ENCODE measurements at places on chromosomes 16 and 17.

DNA sequence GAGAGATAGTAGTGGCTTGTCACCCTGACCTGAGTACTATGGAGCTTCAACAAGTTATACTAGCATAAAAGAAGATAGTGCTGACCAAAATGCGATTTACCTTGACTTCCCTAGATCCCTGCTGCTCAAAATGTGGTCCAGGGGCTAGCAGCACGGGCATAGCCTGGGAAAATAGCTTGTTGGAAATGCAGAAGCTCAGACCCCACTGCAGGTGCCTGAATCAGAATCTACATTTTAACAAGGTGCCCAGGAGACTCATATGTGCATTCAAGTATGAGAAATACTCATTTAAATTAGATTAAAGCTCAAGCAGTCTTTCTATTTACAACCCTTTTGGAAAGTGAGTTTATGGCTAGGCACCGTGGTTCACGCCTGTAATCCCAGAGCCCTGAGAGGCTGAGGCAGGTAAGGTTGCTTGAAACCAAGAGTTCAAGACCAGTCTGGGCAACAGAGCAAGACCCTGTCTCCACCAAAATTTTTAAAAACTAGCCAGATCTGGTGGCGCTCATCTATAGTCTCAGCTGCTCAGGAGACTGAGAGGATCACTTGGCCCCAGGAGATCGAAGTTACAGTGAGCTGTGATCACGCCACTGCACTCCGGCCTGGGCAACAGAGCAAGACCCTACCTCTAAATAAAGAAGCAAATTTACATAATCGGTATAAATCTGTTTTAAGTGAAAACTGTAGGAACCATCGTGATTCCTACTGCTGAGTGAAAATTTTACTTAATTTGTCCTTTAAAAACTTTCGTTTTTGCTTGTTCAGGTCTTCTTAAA, 7.3 kb downstream of the APOH start:
- DNase-seq, result no peak

GRCh38 chr17:66429680-66430079, 127.3 kb downstream of the PRKCA start:
- DNase-seq, result no peak

DNA sequence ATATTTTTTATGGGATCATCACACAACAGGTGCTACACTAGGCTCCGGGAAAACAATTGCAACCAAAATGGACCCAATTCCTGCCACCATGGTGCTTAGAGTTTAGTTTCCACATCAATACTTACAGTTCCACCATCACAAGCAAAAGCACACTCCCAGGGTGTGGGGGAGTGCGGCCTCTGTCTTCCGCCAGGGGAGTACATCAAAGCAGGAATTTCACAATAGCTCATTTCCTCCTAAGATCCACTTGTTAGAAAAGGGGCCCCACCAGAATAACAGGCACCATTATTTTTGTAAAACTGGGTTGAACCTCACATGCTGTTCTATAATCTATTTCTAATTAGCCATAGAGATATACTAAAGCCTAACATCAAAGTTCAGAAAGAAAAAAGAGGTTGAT, 44.3 kb upstream of the PSMD7 start:
- no peak for DNase-seq

- peak; percentile 80 for DNase-seq
Measured at GRCh38 chr17:62653002-62653825, 25.7 kb downstream of the MRC2 start.

DNA sequence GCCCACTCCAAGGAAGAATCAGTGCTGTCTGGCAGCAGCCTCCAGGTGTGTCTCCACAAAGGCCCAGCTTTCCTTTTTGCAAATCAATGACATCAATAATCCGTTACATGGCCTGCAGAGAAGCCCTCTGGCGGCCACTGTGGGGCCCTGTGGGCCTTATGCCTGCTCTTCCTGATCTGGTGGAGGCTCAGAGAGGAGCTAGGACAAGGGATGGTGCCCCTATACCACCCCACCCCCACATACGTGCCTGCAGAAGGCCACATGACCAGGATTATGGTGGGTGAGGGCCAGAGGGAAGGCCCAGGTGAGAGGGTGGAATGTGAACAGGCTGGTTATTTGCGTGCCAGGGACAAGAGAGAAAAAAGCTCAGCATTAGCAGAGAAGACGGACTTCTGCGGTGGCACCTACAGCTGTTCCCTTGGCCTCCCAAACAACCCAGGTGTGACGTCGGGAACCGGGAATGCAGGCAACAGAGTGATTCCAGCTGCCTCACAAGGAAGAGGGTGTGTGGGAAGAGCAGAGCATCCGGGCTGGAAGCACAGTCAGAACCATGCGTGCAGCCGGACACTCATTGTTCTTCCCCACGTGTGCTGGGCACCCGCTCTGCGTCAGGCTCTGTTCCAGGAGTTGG, 22.5 kb downstream of the EIF4A3 start:
- DNase-seq, result no peak

GRCh38 chr17:2170023-2170422, 115.1 kb downstream of the HIC1 start:
- no peak for DNase-seq

- DNase-seq, result no peak
Measured at GRCh38 chr16:68086336-68086841, 1.2 kb downstream of the NFATC3 start.
